ENCODE measurements at places on chromosomes 2 and 18.

- DNase-seq = no peak
Measured at GRCh38 chr2:212923393-212923792, 228.0 kb downstream of the IKZF2 start.

- no peak for DNase-seq
Measured at GRCh38 chr2:231161252-231161839, 36.5 kb upstream of the HTR2B start.

DNA sequence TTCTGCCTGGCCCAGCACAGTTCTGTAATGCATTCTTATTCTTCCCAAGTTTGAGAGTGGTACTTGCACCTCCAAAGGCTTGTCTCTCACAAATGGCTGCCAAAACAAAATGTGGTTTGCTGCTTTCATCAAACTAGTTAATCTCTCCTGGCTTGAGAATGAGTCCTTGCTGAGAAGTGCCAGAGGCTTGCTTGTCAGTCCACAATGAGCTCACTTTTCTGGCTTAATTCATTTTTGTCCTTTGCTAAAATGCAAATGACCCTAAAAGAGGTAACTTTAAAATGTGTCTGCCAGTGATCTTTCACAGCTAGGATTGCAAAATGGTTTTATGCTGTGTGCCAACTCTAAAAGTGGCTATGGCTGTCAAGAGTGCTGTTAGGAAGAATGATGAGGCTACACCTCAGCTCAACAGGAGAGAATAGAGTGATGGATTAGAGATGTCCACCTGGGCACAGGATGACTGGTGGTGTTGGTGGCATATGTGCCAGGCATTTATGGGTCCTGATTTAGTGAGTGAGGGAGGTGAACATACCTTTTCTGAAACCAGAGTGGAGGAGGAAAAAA lies 291.2 kb upstream of the HNMT start:
- no peak for DNase-seq

- DNase-seq = peak; percentile 29
Measured at GRCh38 chr2:144331674-144332355, 188.1 kb downstream of the ZEB2 start.

DNA sequence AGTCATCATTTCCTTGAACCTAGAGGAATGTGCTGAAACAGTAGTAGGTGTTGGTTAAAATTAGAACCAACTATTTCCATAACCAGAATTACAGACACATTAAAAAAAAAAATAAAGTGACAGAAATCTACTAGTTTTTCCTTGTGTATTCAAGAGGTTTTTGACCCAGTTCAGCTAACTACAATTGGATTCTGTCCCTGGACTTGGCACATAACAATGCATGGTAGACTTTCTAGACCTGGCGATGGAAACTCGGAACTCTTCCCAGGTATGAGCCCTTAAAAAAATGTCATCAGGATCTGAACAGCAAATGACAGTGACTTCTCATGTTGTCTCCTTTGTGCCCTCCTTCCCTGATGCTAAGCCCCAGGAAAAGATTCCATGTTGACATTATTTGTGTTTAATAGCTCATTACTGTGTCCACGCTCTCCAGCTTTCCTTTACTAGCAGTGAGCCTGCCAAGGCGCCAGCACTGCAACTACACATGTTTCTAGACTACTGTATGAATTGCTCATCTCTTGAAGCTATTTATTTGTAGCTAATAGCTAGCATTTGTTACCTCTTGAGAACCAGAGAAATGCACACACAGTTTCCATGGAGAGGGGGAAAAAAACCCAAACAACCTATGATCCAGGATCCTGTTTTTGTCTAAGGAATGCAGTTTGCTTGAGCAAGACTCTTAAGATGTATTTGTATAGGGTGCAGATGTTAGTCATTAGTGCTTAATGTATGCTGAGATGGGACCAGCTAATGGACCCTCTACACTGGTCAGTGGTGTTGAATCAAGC lies 148.5 kb downstream of the FMNL2 start:
- DNase-seq = no peak

GRCh38 chr2:114752425-114752824 lies 310.0 kb downstream of the DPP10 start:
- no peak for DNase-seq

- DNase-seq = no peak
Measured at GRCh38 chr18:32461709-32462272, 8.9 kb downstream of the GAREM1 start.

- no peak for DNase-seq
Measured at GRCh38 chr2:101501443-101501842, 26.5 kb upstream of the RFX8 start.

DNA sequence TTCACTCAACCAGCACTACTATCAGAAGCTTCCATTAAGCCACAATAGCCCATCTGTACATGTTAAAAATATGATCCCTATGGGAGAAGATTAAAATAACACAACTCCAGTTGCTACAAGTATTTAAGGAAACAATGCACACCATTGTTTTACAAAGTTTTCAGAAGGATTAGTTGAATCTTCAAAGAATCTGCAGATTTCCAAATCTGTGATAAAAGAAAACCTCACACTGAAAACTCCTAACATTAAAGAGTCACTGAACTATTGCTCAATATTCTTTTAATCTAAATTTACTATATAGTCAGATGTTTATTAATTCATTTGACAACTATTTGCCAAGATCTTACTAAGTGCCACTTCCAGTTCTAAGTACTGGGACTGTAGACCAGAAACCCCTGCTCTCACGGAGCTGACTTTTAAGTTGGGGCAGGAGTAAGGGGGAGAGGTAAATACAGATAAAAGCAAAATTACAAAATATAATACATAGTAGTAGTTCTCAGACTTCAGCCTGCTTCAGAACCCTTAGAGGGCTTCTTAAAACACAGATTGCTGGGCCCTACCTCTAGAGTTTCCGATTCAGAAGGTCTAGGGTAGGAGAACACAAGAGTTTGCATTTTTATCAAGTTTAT lies 94.4 kb downstream of the STK39 start:
- DNase-seq = no peak

DNA sequence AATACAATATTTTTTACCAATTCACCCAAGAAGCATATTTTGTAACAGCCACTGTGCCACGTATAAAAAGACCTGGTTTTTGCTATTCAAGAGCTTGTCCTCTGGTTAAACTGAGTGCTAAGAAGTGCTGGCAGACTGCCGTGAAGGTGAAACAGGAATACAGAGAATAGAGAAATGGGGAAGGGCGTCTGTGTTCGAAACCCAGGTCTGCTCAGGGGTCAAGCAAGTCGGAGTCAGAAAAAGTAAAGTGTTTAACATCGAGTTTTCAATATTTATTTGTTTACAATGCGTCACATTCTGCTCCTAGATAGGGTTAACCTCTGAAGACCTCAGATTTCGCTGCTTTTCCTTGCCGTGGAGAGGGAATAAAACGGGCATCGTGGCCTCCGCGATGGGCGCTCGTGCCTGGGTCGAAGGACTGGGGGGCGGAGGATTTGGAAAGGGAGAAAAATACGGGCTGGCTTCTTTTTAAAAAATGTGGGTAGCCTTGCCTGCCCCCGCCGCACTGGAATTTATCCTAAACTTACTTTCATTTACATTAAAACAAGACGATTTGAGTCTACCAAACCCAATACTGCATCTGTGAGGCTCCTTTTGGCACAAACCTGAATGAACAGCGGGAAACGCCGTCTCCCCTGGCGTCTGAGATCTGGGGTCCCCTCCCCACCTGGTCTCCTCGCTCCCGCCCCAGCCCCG lies 1.1 kb upstream of the SNTG2 start:
- no peak for DNase-seq

DNA sequence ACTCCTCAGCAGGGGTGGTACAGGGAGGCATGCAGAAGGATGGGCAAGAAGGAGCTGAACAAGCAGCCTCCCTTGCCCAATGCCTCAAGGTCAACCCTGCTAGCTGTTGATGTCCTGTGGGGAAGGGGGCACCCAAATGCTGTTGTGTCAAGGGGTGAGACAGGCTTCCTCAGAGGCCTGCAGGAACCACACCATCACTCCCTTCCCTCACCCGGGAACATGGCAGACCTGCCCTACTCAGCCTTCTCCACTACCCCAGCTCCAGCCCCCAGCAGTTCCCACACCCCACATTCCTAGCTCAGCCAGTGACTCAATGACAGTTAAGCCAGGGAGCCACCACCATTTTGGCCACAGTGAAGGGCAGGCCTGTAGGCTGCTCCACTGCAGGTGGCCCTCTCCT lies 53.9 kb upstream of the RMP24 start:
- no peak for DNase-seq

GRCh38 chr2:227774895-227775842 lies 29.5 kb downstream of the SCYGR8 start:
- no peak for DNase-seq

DNA sequence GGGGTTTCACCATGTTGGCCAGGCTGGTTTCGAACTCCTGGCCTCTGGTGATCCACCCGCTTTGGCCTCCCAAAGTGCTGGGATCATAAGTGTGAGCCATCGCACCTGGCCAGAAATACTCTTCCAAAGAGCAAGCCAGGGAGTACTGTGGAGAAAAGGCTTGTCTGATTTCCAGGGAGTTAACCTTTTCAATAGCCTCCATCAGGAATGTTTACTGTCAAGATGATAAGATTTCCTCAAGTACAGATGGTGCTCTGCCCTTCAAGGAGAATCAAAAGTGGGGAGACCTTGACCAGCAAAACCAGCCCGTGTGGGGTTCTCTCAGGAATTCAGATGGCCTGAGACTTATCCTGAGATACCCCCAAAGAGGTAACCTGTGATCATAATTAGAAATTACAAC lies 237.2 kb downstream of the PRKCE start:
- DNase-seq = no peak

- DNase-seq = no peak
Measured at GRCh38 chr2:37350034-37350433, 5.6 kb downstream of the QPCT start.

- no peak for DNase-seq
Measured at GRCh38 chr18:70228536-70228935, 23.0 kb upstream of the RTTN start.

DNA sequence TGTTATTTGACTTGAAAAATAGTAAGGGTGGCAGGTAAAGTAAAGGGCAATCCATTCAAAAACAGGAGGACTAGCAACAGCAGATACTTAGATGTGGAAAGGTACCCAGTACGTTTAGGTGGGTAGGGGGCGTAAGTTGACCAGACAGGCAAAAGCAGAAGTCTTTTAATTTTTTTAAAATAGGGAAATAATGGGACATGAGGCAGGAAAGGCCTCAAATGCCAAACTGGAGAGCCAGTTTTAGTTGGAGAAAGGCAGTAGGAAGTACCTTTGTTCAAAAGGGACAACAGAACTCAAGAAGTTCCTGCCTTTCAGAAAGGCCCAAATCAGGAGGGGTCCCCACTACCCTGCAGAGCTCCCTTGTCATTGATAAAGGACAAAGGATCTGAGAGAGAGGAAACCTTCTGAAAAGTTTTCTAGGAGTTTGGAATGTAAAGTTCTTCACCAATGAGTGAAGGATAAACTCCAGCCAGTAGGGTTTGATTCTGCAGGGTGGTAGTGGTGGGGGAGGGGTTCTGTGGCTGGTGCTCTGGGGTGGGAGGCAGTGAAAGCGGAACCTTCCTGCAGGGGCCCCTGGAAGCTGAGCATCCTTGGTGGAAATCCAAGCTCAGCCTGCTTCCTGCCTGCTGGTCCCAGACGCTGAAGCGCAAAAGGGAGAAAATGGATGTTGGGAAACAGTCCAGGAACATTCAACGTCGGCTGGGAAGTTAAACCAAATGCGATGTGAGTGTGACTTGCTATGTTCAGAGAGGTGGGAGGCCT lies 40.1 kb downstream of the TMEM17 start:
- DNase-seq = no peak

- no peak for DNase-seq
Measured at GRCh38 chr2:30233271-30234009, 2.1 kb downstream of the LBH start.

GRCh38 chr2:205699515-205700289 lies 17.4 kb downstream of the NRP2 start:
- no peak for DNase-seq
